ENCODE measurements at places on chromosomes 4 and X.

DNA sequence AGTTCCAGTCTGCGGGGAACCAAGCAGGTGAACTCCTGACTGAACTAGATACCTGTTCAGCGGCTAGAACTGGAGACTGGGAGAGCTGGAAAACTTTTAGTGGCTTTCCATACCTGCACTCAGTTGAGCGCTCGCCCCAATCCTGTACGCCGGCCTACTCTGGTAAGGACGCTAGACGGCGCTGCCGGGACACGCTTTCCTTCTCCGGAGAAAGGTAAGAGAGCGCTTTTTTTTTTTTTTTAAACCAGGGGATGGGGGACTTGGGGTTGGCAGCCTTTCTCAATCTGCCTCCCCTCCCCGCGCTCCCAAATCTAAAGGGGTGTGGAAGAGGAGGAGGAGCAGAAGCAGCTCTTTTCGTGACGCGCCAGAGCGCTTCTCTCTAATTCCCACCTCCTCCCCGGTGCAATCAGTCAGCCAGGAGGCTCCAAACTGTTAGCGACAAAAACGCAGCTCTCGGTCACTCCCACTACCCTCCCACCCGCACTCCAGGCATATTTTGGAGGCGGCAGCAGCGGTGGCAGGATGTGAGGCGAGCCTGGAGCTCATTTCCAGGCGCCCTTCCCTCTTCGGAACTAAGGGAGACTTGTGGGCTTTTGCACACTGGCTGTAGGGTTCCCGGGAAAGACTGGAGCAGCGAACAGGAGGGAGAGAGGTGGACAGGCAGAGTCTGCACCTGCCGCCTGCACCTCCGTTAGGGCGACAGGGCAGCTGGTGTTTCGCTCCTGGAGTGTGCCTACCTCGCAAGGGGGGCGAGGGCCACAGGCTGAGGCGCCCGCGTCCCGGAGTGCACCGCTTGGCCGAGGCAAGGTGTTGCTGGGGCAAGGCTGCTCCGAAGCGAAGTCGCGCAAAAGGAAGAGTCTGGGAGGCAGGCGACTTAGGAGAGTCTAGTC lies at the start of gene IL1RAPL2:
Gene IL1RAPL2 (plus strand): TSS at position 409 of the 890 bp plus-strand sequence.
- no peak for DNase-seq

DNA sequence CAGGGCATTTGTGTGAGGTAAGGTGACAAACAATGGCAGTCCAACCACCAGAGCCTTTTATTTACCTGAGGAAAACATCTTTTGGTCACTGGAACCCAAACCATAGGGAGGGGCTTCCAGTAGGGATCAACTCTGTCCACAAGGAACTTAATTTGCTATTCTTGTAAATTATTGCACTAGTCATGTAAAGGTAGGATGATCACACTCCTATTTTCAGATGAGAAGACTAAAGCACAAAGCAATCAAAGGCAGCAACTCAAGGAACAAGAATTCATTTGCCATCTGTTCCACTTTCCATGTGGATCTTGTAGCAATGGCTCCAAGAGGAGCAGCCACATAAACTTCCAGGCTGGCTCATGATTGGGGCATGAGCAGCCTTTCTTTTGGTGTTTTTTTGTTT lies 35.3 kb downstream of the CD99L2 start:
- no peak for DNase-seq

DNA sequence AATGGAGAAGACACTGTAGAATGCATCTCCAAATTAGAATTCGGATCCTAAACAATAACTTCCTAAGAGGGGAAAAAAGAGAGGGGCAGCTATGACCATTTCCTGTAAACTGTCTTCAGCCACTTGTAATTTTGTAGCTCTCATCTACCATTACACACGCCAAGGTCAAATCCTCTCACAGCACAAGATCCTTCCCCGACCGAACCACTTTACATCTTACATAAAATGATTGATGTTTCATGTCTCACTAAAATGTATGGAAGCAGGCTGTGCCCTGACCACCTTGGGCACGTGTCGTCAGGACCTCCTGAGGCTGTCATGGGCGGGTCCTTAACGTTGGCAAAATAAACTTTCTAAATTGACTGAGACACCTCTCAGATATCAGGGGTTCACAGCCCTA lies 24.1 kb upstream of the PBDC1 start:
- peak; percentile 86 for DNase-seq

DNA sequence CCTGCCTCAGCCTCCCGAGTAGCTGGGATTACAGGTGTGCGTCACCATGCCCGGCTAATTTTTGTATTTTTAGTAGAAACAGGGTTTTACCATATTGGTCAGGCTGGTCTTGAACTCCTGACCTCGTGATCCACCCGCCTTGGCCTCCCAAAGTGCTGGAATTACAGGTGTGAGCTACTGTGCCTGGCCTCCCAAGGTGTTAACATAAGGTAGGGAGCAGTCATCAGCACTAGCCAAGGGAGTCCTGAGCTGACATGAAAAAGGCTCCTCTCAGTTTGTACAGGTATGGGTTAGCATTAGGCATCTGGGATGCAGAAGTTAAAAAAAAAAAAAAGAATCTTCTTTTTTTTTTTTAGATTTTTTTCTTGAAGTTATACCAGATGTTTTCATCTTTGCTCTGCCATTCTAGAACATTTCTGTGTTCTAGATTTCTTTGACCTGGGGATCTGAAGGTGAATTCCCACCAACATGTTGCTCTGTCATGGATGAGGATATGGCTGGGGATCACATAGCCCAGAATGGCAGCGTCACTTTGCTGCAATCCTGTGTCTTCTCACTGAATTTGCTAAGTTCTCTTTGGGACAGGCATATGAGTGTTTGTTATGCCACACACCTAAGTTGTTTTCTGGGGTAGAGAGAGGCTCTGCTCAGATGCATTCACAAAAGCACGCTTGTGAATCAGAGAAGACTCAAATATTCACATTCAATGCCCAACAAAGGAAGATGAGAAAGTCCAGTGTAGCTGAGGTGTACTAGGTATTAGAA lies 24.4 kb upstream of the PLA2G12A start:
- DNase-seq = no peak

- no peak for DNase-seq
Observed at GRCh38 chr4:153245775-153246174, 41.5 kb downstream of the TRIM2 start.

DNA sequence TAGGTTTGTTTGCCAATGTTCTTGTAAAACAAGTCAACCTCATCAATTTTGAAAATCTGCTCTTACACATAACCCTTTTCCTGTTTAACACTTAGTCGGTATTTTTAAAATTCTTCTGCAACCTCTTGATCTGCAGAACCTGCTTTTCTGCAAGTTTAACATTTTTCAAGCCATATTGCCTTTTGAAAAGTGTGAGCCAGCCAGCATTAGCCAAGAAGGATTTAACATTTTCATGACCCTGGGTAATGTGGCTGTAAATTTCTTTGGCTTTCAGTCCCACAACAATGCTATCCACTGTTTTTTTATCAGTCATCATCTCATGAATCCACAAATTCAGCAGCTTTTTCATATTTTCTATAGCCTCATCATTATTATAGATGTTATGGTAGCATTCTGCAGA lies 956.5 kb downstream of the FAT4 start:
- no peak for DNase-seq

GRCh38 chr4:26141911-26142638 lies 178.7 kb upstream of the RBPJ start:
- DNase-seq = no peak

GRCh38 chrX:42946544-42947194 lies 168.7 kb upstream of the PPP1R2C start:
- no peak for DNase-seq

DNA sequence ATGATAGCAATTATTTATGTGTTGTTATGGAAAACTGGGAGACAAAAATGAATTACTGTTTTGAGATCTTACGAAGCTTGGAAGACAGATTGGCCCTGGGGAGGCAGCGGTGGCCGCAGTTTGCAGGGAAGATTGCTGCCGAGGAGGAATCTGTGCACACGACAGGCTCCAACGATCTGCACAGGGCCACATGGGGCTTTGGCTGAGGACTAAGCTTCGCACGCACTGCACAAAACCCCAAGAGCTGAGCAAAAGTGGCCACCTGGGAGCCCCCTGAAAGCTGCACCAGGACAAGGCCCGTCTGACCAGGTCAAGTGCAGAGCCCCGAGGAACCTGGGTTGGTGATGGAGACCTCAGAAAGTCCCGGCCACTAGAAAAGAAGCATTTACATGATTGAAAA lies 5.2 kb upstream of the PDE6B start:
- DNase-seq = no peak

- DNase-seq = no peak
Observed at GRCh38 chrX:137566746-137567679, 1.1 kb downstream of the ZIC3 start.

DNA sequence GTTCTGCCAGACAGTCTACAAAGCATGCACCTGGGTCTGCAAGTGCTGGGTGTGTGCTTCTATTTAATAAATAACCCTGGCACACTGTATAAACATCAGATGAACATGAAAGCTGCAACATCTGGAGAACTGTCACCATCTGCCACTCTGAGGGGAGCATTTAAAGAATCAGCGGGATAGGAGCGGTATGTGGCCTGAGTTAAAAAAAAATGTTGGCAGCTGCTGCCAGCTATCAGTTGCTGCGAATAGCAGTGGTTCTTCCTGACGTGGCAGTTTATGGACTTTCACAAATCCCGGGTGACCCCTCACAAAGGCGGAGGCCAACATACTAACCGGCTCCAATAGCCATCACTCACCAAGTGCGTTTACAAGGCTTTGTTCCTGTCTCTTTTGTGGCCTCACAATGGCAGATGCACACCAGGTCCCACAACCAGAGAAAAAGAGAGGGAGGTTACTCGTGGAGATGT lies 95.1 kb downstream of the RASL11B start:
- no peak for DNase-seq

DNA sequence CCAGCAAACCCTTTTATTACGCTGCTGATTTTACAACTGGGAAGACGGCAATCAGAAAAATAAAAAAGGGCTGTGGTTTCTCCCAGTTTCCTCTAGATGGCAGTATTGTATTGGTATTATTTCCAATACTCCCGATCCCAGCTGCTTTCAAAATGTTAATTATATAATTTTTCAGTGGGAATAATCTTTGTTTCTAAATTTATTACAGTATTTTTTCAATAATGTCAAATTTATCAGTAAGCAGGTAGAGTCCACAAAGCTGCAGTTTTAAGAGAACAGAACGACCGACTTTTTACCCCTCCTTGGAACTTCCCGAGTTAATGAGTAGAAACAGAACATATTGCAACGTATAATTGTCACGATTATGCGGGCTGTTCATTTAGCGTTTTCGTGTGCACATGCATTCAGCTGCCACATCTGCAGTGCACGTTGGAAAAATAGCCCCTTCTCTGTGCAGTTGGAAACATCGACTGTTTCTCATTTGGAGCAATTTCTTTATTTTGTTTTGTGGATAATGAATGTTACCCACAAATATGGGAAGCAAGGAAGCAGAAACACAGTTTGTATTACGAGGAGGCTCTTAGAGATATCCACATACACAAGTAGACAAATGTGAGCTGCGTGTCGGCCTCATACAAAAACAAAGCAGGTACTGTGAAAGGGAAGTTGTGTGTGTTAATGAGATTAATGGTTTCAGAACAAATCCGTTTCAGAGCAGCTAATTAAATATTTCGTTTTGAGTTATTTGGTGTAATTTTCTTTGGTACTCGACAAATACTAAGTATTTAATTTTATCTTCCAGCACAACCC lies 188.0 kb downstream of the STIM2 start:
- peak; percentile 69 for DNase-seq

GRCh38 chr4:26344901-26345564 lies 24.2 kb downstream of the RBPJ start:
- DNase-seq = no peak

DNA sequence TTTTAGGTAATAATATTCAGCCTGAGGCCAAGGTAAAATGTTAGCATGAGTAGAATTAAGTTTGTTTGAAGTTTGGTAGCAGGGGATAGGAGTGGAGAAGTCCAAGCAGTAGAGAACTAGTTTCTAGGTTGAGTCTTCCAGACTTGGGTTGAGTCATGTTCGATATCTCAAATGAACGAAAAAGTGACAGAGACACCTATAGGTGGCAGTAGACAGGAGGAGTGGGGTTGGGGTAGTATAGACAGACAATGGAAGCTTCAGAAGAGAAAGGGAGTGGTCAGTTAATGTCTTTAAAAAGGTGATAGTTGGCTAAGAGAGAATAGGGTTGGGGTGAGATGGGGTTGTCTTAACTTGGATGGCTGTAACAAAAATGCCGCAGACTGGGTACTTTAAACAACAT lies 58.7 kb upstream of the EMCN start:
- peak; percentile 62 for DNase-seq

- DNase-seq = no peak
Observed at GRCh38 chr4:4752025-4752424, 107.4 kb upstream of the MSX1 start.

DNA sequence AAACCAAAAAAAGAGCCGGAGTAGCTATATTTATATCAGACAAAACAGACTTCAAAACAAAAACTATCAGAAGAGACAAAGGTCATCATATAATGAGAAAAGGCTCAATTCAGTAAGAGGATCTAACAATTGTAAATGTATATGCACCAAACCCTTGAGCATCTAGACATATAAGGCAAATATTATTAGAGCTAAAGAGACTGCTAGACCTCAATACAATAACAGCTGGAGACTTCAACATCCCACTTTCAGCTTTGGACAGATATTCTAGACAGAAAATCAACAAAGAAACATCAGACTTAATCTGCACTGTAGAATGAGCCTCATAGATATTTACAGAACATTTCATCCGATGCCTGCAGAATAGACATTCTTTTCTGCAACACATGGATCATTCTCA lies 4.8 kb upstream of the PROM1 start:
- no peak for DNase-seq

Data from Karpas-422 (cell line).